Pancreas (tissue), 10 donors: ENCODE measurements at places on chromosomes 16 and 17.

DNA sequence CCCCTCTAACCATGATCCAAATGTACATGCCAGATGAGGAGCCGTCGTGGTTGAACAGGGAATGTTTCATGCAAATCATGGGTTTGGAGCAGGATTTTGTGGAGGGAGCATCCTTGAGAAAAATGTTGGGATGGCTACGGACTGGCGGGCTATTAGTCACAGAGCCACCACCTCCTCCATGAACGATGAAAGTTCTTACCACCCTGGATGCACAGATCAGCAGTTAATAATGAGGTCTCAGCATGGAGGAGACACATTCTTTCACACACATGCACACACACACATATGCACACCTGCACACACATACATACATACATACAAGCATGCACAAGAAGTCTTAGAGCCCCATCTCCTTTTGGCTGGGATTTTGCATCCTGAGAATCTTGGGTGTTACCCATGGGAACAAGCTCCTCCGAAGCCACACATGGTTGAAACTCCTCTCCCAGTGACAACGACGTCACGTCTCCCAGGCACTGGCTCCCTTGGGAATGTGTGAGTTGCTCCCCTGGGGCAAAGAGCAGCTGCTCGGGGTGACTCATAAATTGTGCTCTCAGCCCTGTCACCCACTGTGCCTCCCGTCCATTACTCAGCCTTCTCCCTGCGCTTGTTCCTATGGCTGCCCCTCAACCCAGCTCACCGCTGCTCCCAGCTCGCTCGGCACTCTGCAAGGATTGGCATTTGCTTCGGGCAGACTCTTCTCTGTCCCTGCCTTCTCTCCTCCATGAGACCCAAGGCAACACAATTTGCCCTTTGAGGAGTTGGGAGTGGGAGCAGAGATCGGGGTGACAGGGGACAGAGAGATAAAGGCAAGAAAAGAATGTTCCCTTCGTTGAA, 344.6 kb downstream of the SOX9 start:
- H3K4me1 ChIP-seq = peaks cover 28% of the 10 kb centered on the region
- peak overlapping the region; percentile 8 for H3K27ac ChIP-seq
- H3K36me3 ChIP-seq = no peaks in the 10 kb centered on the region
- no peak for DNase-seq

- no peak overlapping the region for H3K4me3 ChIP-seq
- no peak overlapping the region for H3K27ac ChIP-seq
- H3K4me1 ChIP-seq = no peaks in the 10 kb centered on the region
- DNase-seq = no peak
- H3K36me3 ChIP-seq = no peaks in the 10 kb centered on the region
These were observed 146.8 kb downstream of the ZFHX3 start for GRCh38 chr16:72901000-72901627.

GRCh38 chr17:29777663-29778062, 152.4 kb downstream of the SSH2 start:
- H3K4me3 ChIP-seq = no peak overlapping the region
- DNase-seq = no peak
- H3K27me3 ChIP-seq = no peaks in the 10 kb centered on the region
- no peaks in the 10 kb centered on the region for H3K4me1 ChIP-seq
- H3K36me3 ChIP-seq = no peaks in the 10 kb centered on the region

- H3K4me1 ChIP-seq = no peaks in the 10 kb centered on the region
- H3K36me3 ChIP-seq = no peaks in the 10 kb centered on the region
- H3K27ac ChIP-seq = no peak overlapping the region
- DNase-seq = no peak
- no peaks in the 10 kb centered on the region for H3K27me3 ChIP-seq
- H3K4me3 ChIP-seq = no peak overlapping the region
These were observed 70.1 kb upstream of the SHISA6 start for GRCh38 chr17:11170881-11171280.

- H3K27ac ChIP-seq = no peak overlapping the region
- no peak for DNase-seq
- no peaks in the 10 kb centered on the region for H3K27me3 ChIP-seq
- no peaks in the 10 kb centered on the region for H3K4me1 ChIP-seq
- H3K4me3 ChIP-seq = no peak overlapping the region
These were observed 27.7 kb downstream of the BEAN1 start for GRCh38 chr16:66454751-66455150.

GRCh38 chr17:7094652-7095019, 14.6 kb upstream of the CLEC10A start:
- no peak overlapping the region for H3K27ac ChIP-seq
- no peaks in the 10 kb centered on the region for H3K4me1 ChIP-seq
- no peaks in the 10 kb centered on the region for H3K27me3 ChIP-seq
- H3K4me3 ChIP-seq = no peak overlapping the region
- H3K36me3 ChIP-seq = no peaks in the 10 kb centered on the region

DNA sequence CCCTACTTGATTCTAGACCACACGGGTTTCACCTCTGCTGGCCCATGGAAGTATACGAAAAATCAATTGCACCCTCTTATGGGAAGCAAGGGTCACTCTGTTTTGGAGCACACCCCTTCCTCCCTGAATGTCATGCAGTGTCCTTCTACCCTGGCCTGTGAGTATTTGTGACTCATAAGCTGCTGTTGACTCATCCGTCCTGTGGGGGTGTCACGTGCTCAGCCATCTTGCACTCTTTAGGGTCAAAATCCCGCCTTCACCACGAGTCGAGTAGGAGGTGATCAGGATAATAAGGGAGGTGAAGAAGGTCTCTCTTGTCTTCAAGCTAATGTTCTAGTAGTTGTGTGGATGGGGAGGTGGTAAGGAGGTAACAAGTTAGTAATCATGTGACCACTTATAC, 341.0 kb upstream of the EEF2KMT start:
- no peak overlapping the region for H3K4me3 ChIP-seq
- H3K36me3 ChIP-seq = no peaks in the 10 kb centered on the region
- no peak for DNase-seq
- no peaks in the 10 kb centered on the region for H3K27me3 ChIP-seq
- no peak overlapping the region for H3K27ac ChIP-seq
- no peaks in the 10 kb centered on the region for H3K4me1 ChIP-seq

- no peaks in the 10 kb centered on the region for H3K27me3 ChIP-seq
- peaks cover 22% of the 10 kb centered on the region for H3K36me3 ChIP-seq
- H3K4me1 ChIP-seq = no peaks in the 10 kb centered on the region
- DNase-seq = no peak
These were observed 34.8 kb downstream of the MED13 start for GRCh38 chr17:62030264-62030663.

DNA sequence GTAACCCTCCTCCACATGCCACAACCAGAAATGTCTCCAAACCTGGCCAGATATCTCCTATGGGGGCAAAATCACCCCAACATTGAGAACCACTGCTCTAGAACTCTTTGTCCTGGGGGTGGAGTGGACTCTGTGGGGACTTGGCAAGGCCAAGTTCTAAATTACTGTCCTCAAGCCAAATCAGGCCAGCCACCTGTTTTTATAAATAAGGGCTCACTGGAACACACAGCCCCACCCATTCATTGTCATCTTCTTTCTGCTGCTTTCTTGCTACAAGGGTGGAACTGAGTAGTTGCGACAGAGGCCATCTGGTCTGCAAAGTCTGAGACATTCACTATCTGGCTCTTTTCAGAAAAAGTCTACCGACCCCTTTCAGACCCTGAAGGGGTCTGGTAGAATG, 26.8 kb upstream of the TMEM220 start:
- H3K27me3 ChIP-seq = no peaks in the 10 kb centered on the region
- DNase-seq = no peak
- peaks cover 16% of the 10 kb centered on the region for H3K4me1 ChIP-seq
- peak overlapping the region; percentile 73 for H3K27ac ChIP-seq

DNA sequence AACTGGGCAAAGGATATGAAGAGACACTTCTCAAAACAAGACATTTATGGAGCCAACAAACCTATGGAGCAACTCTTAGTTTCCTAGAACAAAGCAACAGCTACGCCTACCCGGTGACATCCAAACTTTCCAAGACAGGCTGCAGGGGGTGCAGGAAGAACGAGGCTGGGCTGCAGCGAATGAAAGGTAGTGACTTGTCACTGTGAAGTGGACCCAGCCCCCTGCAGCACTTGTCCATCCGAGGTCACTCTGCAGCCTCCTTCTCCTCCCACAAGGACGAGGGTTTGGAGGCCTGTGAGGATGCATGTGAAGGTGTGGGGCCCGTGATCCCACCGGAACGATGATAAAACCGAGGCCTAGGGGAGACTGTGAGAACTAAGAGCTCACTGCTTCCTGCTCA, 192.6 kb upstream of the RPL38 start:
- H3K27me3 ChIP-seq = peaks cover 15% of the 10 kb centered on the region
- DNase-seq = no peak
- no peaks in the 10 kb centered on the region for H3K36me3 ChIP-seq
- no peak overlapping the region for H3K27ac ChIP-seq

DNA sequence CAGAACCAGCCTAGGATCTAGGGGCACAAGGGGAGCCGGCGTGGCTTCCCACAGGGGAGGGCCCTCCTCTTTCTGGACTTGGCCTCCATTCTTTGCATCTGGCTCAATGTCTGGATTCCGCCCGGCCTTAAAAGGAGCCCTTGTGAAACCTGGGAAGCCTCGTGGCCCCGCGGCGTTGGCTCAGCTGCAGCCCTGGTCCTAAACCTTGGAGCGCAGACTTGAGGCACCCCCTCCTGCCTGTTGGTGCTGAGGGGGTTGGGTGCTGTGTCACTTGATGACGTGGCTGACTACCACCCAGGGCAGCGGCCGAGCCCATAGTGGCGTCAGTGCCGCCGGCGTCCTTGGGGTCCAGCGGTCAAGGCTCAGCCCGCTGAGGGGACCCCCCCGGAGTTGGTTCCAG, 4.4 kb downstream of the TRAPPC2L start:
- H3K4me1 ChIP-seq = peaks cover 4% of the 10 kb centered on the region
- H3K27ac ChIP-seq = no peak overlapping the region
- no peaks in the 10 kb centered on the region for H3K27me3 ChIP-seq
- no peak overlapping the region for H3K4me3 ChIP-seq

- H3K4me1 ChIP-seq = peaks cover 16% of the 10 kb centered on the region
- H3K27ac ChIP-seq = no peak overlapping the region
- H3K27me3 ChIP-seq = no peaks in the 10 kb centered on the region
- H3K4me3 ChIP-seq = no peak overlapping the region
- DNase-seq = no peak
- H3K36me3 ChIP-seq = peaks cover 19% of the 10 kb centered on the region
These were observed 122.4 kb upstream of the SMURF2 start for GRCh38 chr17:64784353-64785010.

GRCh38 chr16:57800200-57801097, 1.8 kb downstream of the KIFC3 start:
- H3K36me3 ChIP-seq = no peaks in the 10 kb centered on the region
- peak overlapping the region; percentile 87 for H3K27ac ChIP-seq
- no peaks in the 10 kb centered on the region for H3K27me3 ChIP-seq
- peaks cover 50% of the 10 kb centered on the region for H3K4me1 ChIP-seq
- peak overlapping the region; percentile 61 for H3K4me3 ChIP-seq

- no peaks in the 10 kb centered on the region for H3K36me3 ChIP-seq
- no peak for DNase-seq
- H3K4me1 ChIP-seq = no peaks in the 10 kb centered on the region
- H3K4me3 ChIP-seq = no peak overlapping the region
These were observed 61.7 kb upstream of the ZNF469 start for GRCh38 chr16:88320947-88321634.

DNA sequence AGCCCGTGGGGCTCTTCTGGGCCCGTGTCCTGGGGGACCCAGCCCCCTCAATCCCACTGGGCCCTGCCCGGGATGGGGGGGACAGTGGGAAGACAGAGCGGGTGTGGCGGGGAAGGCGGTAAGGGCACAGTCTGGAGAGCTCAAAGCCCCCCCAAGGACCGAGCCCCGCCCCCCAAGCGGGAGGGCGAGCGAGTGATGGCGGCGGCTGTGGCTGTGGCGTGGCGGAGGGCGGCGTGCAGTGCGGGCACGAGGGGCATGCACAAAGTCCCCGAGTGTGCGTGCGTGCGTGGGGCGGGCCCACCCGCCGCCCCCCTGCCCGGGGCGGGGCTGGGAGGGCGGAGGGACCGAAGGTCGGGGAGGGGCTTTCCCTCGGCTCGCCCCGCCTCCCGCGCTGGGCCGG, 3.6 kb upstream of the WDR24 start:
- H3K36me3 ChIP-seq = no peaks in the 10 kb centered on the region
- H3K27ac ChIP-seq = no peak overlapping the region
- H3K4me1 ChIP-seq = peaks cover 28% of the 10 kb centered on the region

DNA sequence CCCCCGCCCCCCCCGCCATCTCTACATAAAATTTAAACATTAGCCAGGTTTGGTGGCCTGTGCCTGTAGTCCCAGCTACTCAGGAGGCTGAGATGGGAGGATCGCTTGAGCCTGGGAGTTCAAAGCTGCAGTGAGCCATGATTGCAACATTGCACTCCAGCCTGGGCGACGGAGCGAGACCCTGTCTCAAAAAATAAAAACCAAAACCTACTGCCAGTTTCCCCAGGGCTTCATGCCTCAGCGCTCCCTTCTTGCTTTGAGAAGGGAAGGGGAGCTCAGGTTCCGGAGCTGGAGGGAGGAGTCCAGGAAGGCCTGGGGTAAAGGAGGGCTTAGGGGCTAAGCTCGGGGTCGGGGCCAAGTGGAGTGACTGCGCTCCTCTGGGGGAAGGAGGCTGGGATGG, 20.5 kb downstream of the PLCD3 start:
- no peak for DNase-seq
- no peak overlapping the region for H3K4me3 ChIP-seq
- no peak overlapping the region for H3K27ac ChIP-seq
- H3K4me1 ChIP-seq = no peaks in the 10 kb centered on the region
- H3K36me3 ChIP-seq = peaks cover 19% of the 10 kb centered on the region
- no peaks in the 10 kb centered on the region for H3K27me3 ChIP-seq

DNA sequence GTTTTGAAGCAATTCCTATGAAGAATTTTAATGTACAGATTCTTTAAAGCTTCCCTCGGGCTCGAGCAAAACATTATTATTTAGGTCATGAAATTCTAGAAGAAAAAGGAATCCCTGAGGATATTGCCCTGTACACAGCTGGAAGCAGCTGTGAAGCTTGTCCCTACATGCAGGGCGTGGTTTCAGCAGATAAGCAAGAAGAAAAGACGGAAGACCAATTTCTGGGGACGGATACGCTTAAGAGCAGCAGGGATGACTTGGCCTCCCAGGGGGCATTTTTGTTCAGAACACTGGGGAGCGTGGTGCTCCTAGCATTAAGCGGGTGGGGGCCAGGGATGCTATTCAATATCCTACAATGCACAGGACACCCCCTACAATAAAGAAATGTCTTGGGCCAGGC, 34.3 kb downstream of the LITAF start:
- peaks cover 13% of the 10 kb centered on the region for H3K36me3 ChIP-seq
- H3K27me3 ChIP-seq = no peaks in the 10 kb centered on the region
- no peak for DNase-seq
- no peaks in the 10 kb centered on the region for H3K4me1 ChIP-seq

GRCh38 chr17:76740329-76741118, 2.6 kb downstream of the MFSD11 start:
- no peak for DNase-seq
- H3K27me3 ChIP-seq = no peaks in the 10 kb centered on the region
- no peak overlapping the region for H3K4me3 ChIP-seq
- H3K27ac ChIP-seq = no peak overlapping the region
- H3K36me3 ChIP-seq = peaks cover 16% of the 10 kb centered on the region
- H3K4me1 ChIP-seq = peaks cover under 1% of the 10 kb centered on the region

DNA sequence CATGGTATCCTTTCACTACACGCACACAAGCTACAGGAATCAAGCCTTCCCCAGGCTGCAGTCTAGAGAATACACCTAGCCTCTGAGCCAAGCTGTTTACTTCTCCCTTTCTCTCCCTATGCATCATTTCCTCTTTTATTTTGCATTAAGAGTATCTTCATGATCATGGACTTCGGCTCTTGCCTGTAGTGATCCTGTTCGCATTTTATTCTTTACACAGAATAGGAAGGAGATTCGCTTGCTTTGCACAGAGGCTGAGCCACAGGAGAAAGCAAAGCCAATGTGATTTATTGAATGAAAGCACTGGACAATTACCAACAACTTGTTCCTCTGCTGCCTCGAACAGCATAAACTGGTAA, 172.7 kb downstream of the ANKFN1 start:
- DNase-seq = no peak
- no peak overlapping the region for H3K27ac ChIP-seq
- H3K36me3 ChIP-seq = no peaks in the 10 kb centered on the region
- no peaks in the 10 kb centered on the region for H3K27me3 ChIP-seq
- no peaks in the 10 kb centered on the region for H3K4me1 ChIP-seq
- no peak overlapping the region for H3K4me3 ChIP-seq
